Stimulated activated CD8-positive, alpha-beta memory T cell treated with anti-CD3 and anti-CD28 coated beads, Interleukin-15, amount 100 ng/mL, for 48 hours (primary cell): ENCODE measurements at places on chromosomes 5 and 9.
A peak's percentile ranks its signal among the peaks of the same experiment; 100 is the strongest.

- DNase-seq = no peak
Observed at GRCh38 chr9:133758228-133758627, 20.1 kb upstream of the SARDH start.

GRCh38 chr5:104265531-104266140 lies 703.0 kb upstream of the NUDT12 start:
- no peak for DNase-seq

- DNase-seq = no peak
Observed at GRCh38 chr5:154698763-154699162, 56.4 kb upstream of the LARP1 start.

GRCh38 chr5:2751592-2752021 lies at the start of gene IRX2:
IRX2 (minus strand) TSS chr5:2751677; CDS start chr5:2751413, 264 bp downstream.
- DNase-seq = no peak

DNA sequence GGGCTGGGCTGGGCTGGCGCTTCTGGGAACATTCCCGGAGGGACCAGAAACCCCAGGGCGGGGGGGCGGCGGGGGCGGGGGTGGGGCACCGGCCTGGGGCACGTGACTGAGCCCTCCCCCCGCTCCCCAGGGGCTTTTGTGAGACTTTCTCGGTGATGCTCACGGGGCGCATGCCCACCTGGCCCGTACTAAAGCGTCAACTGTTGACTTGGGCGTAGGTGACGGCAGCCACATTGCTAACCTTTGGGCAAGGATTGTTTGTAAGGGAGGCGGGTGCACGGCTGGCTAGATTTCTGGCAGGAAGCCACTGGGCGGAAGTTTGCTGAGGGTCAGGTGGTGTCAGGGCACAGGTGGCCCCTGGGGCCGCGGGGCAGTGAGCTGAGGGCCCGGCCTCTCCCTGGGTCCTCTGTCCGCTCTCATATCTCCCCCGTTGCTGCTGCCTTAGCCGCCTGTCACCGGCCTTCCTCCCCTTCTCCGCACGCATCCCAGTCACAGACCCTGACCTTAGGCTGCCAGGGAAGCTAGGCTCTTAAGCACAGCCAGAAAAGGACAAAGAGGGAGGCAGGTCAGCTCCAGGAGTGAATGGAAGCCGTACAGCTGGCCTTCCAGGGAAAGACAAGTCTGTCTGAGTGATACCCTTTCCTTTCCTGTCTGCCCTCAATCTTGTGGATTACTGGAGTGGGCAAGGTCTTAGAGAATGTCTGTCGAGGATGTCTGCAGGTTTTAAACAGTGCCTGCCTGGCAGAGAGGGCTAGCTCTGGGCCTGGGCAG lies 812 bp downstream of the CACFD1 start:
- DNase-seq = no peak

- no peak for DNase-seq
Observed at GRCh38 chr9:95239071-95239470, 78.4 kb downstream of the FANCC start.

- DNase-seq = no peak
Observed at GRCh38 chr9:18492612-18493011, 18.7 kb downstream of the ADAMTSL1 start.

DNA sequence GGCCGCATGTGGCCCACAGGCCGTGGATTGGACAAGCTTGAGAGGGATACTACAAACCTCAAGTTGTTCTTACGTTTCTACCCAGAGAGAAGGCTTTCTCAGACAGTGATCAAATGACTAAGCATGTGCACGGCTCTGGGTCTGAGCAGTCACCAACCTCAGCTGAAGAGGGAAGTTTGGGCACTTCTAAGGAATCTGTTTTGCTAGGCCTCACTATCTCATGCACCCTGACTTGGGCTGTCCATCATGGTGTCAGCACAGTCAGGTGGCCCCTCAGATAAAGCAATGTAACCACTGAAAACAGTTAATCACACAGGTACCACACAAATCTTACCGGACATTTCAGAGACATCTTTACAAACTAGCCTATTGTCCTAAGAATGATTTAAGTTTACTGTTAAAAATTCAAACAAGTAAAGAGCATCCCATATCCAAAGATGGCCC lies 24.6 kb downstream of the CSF2 start:
- no peak for DNase-seq

- no peak for DNase-seq
Observed at GRCh38 chr5:26104175-26104574, 934.2 kb downstream of the CDH9 start.

DNA sequence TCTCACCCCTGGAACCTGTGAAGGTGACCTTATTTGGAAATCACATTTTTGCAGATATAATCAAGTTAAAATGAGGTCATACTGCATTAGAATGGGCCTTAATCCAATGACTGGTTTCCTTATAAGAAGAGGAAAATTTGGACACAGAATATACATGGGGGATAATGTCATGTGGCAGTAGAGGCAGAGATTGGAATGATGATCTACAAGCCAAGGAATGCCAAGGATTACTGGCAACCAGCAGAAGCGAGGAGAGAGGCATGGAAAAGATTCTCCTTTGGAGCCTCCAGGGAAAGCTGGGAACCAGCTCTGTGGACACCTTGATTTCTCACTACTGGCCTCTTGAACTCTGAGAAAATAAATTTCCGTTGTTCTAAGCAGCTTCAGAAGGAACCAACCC lies 20.2 kb upstream of the CEP78 start:
- DNase-seq = no peak

- no peak for DNase-seq
Observed at GRCh38 chr5:31048282-31049270, 144.9 kb upstream of the CDH6 start.

DNA sequence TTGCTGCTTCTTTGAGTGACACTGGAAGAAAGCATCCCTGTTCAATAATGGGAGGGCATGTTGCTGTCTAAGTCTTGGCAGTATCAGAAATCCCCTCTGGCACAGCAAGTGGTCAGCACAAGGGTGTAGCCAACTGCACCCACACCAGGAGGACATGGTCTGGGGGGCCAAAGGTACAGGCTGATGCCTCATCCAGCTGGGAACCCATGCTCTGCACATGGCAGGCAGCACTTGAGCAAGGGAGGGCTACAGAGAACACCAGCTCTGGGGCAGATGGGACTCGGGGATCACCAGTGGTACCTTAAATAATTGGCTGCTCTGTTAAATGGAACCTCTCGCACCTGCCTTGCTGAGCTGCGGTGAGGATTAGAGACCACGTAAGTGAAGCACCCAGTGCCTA lies 265.2 kb downstream of the SYK start:
- no peak for DNase-seq

GRCh38 chr5:40716000-40716399 lies 36.3 kb downstream of the PTGER4 start:
- DNase-seq = no peak

- no peak for DNase-seq
Observed at GRCh38 chr5:168985454-168985853, 315.5 kb downstream of the SLIT3 start.

GRCh38 chr9:7028591-7028990 lies 270.8 kb downstream of the KDM4C start:
- DNase-seq = no peak

DNA sequence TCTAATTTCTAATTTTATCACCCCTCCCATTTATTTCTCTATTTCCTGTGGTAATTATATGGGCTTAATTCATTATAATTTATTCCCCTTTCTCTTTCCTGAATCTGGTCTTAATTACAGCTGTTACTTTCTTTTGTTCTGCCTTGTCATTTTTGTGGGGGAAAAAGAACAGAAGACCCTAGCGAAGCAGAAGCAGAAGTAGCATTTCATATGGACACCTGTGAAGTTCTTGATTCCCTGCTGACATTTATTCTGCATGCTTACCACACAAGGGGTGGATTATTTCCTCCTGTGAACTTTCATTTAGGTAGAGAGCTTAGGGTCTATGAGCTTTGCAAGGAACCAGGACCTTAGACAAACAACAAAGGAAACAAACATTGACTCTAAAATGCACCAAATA lies 33.3 kb downstream of the GAPT start:
- no peak for DNase-seq

DNA sequence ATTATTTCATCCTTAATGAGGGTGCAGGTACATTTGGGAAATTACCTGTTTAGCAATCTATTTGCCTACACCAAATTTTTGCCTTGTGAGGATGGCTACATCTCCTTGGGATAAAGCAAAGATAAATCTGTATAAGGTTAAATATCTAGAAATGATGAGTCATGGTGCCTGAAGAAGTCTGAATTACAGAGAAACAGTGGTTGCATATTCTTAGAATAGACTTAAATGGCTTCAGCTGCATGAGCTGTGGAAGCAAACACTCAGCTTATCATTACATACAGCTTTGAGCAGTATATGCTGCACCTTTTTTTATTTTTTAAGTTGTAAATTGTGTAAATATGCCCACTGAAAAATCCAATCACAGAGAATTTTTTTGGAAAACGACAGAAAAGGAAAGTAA lies 153.5 kb downstream of the RAPGEF6 start:
- DNase-seq = no peak

DNA sequence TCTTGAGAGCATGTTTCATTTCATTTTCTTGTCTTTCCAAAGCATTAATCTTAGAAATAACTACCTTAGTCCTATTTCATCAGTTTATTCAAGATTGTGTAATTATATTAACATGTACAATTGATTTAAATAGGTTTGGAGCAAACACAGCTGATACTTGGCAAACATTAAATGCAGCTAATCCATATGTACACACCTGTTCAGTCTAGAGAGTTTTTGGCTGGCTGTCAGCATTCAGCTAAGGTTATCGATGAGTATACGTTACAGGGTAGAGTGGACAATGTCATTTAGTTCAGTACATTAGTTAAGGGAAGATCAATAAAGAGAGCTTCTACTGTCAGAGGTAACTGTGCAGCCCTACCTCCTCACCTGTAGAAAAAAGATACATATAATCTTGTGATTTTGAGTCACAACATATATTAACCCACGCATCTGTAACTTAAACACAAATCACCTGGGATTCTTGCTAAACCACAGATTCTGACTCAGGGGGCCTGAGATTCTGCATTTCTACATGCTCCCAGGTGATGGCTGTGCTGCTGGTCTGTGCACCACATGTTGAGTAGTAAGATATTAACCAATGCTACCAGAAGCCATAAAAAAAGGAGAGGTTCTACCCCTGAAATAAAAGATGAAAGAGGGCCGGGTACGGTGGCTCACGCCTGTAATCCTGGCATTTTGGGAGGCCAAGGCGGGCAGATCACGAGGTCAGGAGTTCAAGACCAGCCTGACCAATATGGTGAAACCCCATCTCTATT lies 34.1 kb upstream of the PCA3 start:
- no peak for DNase-seq

DNA sequence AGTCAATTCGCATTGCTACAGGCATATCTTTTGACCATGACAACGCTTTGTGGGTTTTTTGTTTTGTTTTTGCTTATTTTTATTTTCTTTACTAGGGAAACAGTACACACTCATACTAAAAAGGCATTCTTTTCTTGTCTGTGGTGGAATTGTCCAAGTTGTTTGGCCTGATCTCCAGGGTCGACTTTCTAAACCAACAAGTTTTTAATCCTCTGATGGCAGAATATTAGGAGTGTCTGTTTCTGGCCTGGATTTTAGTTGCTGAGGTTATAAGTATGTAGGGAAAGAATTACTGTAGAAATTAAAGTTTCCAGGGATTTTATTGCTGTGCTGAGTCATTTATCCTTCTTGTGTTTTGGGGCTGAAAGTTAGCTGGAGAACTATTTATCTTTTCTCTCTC lies 218.5 kb downstream of the TAF11L14 start:
- no peak for DNase-seq

DNA sequence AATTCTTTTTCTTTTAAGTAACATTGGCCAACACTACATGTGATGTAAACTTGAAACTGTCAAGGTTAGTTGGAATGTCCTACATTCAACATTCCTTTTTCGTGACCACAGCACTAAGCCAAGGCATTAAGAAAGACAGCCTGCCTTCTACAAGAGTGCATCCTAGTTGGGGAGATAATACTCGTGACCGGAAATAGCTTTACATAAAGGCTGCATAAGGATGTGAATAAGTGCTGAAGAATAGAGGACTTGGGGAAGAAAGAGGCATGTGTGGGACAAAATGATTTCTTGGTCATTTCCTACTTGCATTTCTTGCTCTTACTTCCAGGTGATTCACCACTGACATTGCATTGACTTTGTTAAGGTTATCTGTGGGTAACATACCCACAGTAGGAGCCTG lies 282.0 kb downstream of the DMRT2 start:
- DNase-seq = no peak

- peak; percentile 43 for DNase-seq
Observed at GRCh38 chr9:137029058-137029936, 1.3 kb upstream of the ABCA2 start.

GRCh38 chr9:89810431-89810830 lies 205.6 kb downstream of the GADD45G start:
- DNase-seq = no peak

- no peak for DNase-seq
Observed at GRCh38 chr9:137484551-137485315, 25.6 kb upstream of the NSMF start.

DNA sequence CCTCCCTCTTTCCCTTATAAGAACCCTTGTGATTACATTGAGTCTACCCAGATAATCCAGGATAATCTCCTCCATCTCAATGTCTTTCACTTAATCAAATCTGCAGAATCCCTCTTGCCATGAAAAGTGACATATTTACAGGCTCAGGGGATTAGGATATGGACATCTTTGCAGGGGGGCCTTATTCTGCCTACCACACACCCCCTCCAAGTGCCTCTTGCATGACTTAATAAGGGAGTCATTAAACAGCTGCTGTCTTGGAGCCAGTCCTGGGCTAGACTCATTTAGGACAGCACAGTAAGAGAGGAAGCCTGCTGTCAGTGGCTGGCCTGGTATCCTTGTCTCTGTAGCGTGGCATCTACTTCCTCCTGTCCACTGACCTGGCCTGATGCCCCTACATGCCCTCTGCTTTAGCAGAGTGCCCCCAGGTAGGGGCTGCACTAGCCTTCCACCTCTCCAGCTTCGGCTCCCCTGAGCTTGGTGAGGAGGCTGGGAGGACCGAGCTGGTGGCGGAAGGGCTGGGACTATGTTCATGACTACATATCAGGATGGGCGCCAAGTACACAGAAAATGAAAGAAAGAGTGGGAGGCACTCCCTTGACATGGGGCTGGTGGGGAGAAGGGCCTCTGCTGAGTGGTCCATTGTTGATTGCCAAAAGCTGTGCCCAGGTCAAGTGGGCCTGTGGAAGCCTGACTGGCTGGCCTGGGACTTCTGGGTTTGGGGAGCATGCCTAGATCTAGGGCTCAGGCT lies 17.2 kb downstream of the ENHO start:
- DNase-seq = no peak
